ENCODE measurements at places on chromosomes 16 and 17.

- DNase-seq, result no peak
These were observed 19.5 kb downstream of the PCTP start for GRCh38 chr17:55770196-55770870.

- DNase-seq, result no peak
These were observed 7.6 kb downstream of the MYO1C start for GRCh38 chr17:1484676-1485422.

GRCh38 chr17:77707546-77707945 lies 251.0 kb upstream of the TNRC6C start:
- DNase-seq, result no peak

DNA sequence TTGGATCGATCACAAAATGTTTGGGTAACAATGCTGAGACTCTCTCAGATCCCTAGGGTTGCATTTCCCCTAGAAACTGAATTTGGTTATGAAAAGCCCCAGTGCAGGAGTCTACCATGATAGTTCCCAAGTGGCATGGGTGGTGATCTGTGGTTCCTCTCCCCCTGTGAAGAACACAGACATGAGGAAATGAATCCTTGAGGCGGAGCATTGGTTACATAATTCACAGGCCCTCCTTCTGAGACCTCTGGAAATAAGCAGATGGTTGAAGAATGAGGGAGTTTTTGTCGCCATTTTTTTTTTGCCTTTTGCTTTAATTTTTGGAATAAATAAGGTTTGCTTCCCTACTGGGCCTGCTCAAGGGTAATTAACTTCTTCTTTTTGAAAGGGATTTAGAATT lies 597.0 kb upstream of the RBFOX1 start:
- no peak for DNase-seq

DNA sequence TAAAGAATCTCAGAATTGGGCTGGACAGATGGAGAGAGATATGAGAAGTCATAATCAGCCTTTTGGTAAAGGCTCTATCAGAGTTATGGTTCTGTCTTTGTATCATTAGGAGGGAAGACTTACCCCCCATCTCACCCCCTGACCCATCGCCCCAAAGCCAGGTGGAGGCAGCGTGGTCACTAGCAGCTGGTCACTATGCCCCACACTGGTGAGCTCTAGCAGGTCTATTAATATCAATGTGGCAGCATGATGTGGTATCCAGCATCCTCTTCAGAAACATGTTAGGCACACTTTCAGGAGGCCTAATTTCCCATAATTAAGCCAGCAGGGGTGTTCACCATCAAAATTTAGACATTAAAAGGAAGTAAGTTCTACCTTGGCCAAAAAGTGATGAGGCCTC lies 183.8 kb upstream of the COX10 start:
- DNase-seq, result no peak

DNA sequence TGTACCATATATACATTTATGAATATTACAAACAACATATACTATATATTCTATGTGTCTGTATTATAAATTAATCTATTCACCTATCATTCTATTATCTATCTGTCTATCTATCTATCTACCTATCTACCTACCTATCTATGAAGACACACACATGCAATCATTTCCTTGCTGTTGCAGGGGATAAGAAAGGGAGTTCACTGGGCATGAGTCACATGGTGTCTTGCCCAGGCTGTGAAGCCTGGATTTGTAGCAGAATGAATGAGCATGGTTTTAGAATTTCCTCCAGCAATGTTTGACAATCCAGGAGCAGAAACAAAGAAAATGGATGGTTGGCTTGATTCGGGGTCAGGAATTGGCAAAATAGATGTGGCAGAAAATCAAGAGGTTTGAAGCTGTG lies 23.2 kb upstream of the FAM20A start:
- no peak for DNase-seq

DNA sequence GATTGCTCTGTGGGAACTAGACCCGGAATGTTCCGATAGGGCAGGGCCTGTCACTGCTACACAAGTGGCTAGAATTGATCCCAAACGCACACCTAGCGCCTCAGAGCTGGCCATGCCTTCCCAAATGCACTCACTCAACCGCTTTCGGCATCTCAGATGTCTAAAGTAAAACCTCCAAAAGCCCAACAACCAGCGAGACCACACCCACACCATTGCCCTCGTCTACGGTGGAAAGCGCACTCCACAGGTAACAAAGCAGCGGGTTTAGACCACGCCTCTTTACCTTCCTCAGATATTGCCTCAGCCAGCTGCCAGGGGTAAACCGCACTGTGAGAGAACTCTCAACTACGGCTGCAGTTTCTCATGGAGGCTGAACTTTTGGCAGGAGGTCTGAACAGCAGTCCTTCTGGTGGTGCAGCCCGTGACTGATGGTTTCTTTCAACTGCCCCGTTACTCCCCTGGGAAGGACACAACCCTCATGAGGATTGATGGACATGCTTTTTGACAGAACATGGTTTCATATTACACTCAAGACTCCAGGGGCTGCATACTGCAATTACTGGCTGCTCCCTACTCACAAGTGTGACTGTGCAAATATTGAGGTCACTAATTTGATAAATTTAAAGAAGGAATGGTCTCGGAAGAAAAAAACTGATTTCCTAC lies 34.5 kb downstream of the USP7 start:
- no peak for DNase-seq

GRCh38 chr17:32277284-32277683 lies 11.7 kb downstream of the RHBDL3 start:
- no peak for DNase-seq

DNA sequence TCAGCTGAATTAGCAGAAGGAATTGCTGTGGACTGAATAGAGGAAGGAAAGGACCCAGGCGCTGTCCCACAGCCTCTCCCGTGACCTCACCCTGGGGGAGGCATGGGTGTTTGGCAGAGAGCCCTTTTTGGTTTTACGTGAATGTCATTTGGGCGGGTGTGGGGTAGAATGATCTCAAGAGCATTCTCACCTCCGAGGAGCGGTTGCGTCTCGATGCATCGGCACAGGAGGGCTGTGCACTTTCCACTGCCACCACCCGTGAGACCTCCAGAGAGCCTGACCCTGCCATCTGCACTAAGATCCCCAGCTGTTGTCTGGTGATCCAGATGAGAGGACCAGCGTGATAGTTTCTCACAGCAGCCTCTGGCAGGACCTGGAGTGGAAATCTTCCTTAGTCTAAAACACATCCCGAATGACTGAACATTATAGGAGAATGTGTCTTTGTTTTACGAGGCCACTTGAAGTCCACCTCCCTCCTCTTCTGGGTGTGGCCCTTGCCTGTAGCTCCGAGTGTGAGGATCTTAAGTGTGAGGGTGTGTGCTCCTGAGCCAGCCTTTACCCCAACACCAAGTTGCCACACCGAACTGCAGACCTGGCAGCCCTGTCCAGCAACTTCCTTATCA lies 29.3 kb downstream of the FOXK2 start:
- no peak for DNase-seq

DNA sequence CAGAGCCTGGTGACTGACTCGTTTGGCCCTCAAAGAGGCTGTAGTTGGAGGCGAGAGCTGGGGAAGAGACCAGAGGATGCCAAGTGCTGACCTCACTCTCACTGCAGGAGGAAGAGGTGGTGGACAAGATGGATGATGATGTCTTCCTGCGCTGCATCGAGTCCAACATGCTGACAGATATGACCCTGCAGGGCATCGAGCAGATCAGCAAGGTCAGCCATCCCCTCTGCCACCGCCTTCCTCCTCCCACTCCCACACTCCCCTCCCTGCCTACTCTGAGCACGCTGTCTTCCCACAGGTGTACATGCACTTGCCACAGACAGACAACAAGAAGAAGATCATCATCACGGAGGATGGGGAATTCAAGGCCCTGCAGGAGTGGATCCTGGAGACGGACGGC lies 26.9 kb downstream of the POLR2A start:
- no peak for DNase-seq

GRCh38 chr16:2924901-2925755 lies 13.4 kb downstream of the FLYWCH1 start:
- DNase-seq, result no peak

GRCh38 chr17:7408252-7408727 lies 645 bp downstream of the NLGN2 start:
- DNase-seq, result no peak

GRCh38 chr16:84086341-84086740 lies 30.4 kb downstream of the MBTPS1 start:
- no peak for DNase-seq

DNA sequence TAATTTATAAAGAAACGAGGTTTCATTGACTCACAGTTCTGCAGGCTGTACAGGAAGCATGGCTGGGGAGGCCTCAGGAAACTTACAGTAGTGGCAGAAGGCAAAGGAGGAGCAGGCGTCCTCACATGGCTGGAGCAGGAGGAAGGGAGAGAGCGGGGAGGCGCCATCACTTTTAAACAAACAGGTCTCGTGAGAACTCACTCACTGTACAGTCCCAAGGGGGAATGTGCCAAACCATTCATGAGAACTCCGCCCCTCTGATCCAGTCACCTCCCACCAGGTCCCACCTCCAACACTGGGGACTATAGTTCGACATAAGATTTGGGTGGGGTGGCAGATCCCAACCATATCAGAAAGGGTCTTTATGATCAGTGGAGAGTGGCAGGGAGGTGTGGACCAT lies 392.4 kb upstream of the TNRC6C start:
- DNase-seq, result no peak

DNA sequence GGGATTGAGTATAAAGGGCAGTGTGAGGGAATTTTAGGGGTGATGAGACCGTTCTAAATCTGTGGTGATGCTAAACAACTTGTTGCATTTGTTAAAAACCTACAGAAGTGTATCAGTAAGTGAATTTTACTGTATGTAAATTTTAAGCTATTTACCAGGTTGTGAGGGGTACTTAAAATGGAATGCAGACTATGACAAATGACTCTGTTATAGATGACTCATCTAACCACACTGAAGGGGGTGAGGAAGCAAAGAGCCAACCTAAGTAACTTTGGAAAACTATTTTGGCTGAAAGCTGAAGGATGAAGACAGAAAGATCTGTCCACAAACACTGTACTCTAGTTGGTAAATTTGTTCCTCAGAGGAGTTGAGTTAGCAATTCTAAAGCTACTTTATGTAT lies 5.3 kb upstream of the MKS1 start:
- DNase-seq, result no peak

DNA sequence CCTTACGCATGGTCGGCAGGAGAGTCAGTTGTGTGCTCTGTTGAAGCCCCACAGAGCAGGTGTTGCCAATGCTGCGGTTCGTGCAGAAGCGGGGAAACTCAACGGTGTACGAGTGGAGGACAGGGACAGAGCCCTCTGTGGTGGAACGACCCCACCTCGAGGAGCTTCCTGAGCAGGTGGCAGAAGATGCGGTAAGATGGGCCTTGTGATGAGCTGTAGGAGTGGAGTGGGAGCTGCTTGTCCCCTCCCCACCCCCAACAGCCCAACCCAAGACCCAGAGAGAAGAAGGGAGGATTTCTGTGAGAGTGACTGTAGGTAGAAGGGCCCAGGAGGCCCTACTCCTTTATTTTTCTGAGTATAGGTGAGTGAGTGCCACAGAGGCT lies 4.9 kb downstream of the CDK5RAP3 start:
- no peak for DNase-seq

DNA sequence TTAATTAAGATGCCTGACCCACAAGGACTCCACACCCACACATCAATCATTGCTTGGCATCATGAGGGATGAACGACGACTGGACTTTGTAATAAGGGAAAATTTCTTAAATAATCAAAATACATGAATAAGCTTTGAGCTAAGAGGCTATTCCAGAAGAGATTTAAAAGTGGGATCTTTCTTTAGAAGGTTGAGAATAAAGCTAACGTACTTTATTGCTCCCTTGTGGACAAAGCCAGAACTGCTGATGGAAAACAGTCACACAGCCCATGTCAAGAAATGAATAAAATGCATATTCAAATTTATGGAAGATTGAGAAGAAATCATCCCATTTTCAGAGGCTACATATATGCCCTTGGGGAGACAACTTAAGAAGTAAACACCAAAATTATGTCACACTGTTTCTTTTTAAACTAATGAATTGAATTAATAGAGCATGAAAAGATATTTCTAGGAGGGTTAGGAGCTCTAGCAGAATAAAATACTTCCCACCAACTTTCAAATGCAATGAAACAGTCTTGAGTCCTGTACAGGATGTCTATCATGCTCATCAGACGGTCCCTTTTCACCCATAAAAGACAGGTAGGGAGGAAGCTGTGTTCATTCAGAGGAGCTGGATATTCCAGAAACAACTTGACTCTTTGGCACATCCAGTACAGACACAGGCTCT lies 60.2 kb upstream of the PHOSPHO1 start:
- no peak for DNase-seq

DNA sequence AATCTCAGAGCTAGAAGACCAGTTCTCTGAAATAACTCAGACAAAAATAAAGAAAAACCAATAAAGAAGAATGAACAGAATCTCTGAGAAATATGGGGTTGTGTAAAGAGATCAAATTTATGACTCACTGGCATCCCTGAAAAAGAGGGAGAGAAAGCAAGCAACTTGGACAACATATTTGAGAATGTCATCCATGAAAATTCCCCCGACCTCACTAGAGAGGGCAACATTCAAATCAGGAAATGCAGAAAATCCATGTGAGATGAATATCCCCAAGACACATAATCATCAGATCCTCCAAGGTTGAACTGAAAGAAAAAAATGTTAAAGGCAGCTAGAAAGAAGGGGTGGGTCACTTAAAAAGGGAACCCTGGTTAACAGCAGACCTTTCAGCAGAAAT lies 32.1 kb downstream of the TANC2 start:
- DNase-seq, result no peak

GRCh38 chr17:27554152-27554551 lies 76.8 kb upstream of the LGALS9 start:
- no peak for DNase-seq

GRCh38 chr16:48862087-48862532 lies 252.1 kb upstream of the N4BP1 start:
- DNase-seq, result no peak

- DNase-seq, result no peak
These were observed 3.7 kb downstream of the TEPSIN start for GRCh38 chr17:81234940-81235821.

- no peak for DNase-seq
These were observed 1376.4 kb upstream of the GOT2 start for GRCh38 chr16:60110531-60110930.

- no peak for DNase-seq
These were observed at the start of gene TERB1 for GRCh38 chr16:66801320-66802105. TSS of gene TERB1 (minus strand) at chr16:66801584. CDS start at chr16:66796798, 4,786 bp downstream.

DNA sequence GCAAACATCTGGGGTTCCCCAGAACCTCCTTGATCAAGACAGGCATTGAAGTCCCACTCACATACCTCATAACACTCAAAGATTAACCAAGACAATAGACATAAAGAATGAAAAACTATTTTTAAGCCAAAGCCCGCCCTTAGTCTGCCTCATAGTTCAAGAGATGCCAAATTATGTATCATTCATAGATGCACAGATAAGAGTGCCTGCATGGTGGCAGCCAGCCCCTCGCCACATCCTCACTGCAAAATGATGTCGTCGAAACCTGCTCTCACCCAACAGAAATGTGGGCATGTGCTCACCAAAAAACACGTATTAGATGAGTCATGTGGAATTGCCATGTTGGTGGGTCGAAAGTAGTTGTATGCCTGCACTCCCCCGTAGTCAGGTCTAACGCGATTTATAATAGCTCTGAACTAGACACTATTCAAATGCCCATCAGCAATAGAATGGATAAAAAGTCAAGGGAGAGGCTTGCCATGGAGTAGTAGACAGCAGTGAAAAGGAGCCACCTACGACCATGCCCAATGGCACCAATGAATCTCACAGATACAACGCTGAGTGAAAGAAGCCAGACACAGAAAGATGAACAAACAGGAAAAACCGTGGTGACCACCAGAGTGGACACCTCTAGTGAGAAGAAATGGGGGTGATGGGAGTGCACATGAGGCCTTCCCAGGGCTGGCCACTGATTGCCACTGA lies 64.8 kb downstream of the C16orf95 start:
- DNase-seq, result no peak
